Activated CD4-positive, alpha-beta T cell treated with anti-CD3 and anti-CD28 coated beads, Interleukin-2, amount 50 U/mL, for 16 hours (primary cell): ENCODE measurements at places on chromosomes 5 and 9.

DNA sequence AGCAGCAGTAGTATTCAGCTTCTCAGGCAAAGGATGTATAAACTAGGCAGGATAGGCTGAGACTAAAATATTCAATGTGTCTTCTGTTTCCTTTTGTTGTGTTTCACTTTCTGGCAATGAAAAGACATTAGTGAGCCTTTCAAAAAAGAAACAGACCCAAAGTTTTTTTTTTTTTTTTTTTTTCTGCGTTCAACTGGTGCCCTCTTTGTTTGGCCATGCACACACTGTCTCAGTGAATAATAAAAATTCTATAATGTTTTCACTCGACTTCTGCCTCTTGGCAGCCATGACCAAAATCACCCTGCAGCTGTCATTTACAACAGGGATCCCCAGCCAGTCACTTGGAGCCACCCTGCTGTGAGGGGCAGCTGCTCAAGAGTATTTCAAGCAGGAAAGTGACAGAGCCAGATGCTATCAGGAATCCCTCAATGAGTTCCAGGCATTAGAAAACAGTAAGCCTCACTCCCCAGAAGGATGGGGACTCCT lies 44.0 kb upstream of the MAN2A1 start:
- no peak for DNase-seq

DNA sequence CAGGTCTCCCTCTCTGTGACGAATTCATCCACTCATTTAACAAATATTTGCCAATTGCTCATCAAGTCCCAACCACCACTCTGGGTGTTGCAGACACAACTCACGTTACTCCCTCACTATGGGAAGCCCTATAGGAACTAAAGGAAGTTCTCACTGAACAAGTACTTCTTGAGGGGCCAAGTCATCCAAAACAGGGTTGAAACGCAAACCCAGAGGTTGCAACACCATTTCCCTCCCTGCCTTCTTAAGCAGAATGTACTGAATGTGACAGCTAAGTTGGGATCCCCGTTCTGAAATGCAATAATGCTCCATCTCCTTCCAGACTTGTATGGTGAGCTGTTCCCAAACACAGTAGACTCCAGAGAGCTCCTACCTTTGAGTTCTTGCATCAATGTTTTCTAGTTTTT lies 34.3 kb downstream of the EPB41L4B start:
- DNase-seq = no peak

GRCh38 chr5:132267931-132268768 lies 10.7 kb downstream of the PDLIM4 start:
- no peak for DNase-seq

GRCh38 chr5:128432913-128433440 lies 105.1 kb downstream of the FBN2 start:
- no peak for DNase-seq

- no peak for DNase-seq
These were observed 118.7 kb downstream of the DIRAS2 start for GRCh38 chr9:90523958-90524357.
